ENCODE measurements at places on chromosomes 6 and 20.

- DNase-seq = no peak
Observed at GRCh38 chr20:46870041-46870440, 24.6 kb upstream of the EYA2 start.

DNA sequence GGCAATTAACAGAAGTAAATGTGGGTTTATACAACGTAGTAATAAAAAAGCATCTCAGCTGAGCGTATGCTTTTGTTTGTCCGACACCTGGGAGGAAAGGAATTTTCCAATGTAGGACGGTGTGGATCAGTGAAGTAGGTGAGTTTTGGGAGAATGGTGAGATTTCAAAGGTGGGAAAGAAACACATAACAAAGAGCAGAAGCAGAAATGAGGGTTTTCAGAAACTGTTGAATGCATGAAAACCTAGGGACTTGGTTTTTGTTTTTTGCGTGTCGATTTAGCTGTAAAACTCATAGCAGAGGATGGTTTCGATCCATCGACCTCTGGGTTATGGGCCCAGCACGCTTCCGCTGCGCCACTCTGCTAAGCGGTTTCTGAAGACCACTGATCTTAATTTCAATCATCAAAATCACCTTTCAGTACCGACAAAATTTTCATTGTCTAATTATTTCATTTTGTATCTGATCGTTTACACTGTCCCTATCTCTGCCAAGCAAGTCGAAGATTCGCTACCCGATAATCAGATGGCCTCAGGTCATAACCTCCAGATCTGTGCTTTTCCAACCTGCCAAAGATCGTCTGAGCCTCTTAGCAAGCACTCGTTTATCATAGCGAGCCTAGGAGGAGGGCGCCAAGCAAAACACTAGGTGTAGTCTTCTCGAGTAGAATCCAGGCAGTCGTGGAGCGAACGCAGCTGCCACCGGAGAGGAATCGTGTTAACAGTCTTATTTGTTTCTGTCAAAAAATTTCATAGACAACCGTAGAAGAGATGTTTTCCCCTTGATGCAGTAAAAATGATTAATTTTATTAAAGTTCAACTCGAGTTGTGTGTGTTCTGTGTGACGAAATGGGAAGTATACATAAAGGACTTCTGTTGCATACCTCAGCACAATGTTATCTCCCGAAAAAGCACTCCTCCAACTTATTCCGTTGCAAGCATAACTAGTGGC, 20.9 kb upstream of the POM121L2 start:
- no peak for DNase-seq

GRCh38 chr20:57481281-57481711, 43.6 kb downstream of the CTCFL start:
- DNase-seq = no peak

DNA sequence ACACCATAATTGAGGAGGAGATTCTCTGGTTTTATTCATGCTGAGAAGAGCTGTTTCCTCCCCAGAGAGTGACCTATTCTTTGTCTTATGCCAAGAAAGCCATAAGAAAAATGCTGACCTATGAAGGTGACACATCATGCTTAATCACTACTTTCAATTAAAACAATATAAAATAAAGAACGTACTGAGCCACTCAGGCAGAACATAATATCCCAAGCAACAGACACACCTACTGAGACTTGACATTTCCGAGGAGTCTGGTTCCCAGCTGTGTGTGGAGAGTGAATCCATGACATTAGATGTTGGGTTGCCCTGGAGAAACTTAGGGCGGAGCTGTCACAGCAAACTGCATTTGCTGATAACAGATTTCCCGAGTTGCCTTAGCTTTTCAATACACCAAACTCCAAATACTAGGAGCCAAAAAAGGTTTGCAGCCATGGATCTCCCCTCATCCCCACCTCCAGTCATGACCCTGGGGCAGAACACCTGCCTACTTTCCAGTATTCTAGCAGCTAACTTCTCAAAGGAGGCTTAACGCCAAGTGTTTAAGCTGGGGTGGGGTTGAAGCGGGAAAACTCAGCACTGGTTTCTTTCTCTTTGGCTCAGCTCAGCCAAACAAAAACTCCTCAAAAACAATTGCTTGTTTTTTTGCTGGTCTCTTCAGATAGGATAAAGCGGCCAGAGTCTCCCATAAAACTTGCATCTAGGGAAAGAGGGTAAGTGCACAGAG, 92.2 kb downstream of the BACH2 start:
- DNase-seq = no peak

DNA sequence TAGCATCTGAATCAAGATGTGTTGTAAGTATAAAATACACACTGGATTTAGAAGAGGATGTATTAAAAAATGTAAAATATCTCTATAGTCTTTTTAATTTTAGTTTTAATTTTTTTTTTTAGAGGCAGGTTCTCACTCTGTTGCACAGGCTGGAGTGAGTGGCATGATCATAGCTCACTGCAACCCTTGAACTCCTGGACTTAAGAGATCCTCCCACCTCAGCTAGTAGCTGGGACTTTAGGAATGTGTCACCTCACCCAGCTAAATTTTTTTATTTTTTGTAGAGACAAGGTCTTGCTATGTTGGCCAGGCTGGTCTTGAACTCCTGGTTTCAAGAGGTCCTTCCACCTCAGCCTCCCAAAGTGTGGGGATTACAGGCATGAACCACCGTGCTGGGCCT, 46.7 kb upstream of the EPB41L1 start:
- DNase-seq = no peak

GRCh38 chr6:149898966-149899365, 1.1 kb upstream of the RAET1E start:
- DNase-seq = no peak

All from stimulated activated CD4-positive, alpha-beta T cell treated with anti-CD3 and anti-CD28 coated beads, TNF-alpha, amount 100 ng/mL, for 48 hours (primary cell).